ENCODE measurements at places on chromosomes 7 and 10. TPM values are rescaled to one million over a fixed set of nuclear protein-coding genes. Genes with fewer than 3 reads are reported as not detected.

DNA sequence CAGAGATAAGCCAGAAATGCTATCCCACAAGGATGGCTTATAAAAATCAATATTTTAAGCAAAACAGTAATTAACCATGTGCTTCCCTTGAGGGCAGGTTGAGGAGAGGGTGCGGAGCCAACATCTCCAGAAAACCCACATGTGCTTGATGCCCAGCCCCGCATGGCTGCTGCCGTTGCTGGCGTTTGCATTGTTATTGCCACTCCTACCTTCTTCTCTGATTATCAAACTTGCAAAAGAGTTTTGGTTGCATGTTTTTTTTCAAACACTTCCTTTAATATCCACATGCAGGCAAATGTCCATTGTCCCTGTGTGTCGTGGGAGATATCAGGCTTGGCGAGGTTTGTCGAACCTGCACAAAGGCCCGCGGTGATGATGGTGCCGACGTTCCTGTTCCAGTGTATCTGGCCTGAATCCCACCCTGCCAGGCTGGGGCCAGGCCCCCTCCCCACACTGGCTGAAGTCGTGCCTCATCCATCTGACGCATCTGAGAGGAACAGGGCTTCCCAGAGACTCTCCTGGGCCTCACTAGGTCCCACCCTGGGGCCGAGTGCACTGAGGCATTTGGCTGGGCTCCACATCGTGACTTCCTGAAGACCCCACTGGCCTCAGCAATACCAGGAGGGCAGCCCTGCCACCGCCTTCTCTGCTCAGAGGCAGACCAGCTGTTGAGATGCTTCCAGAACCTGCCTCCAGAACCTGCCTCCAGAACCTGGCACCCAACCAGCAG lies 40.9 kb downstream of the TCERG1L start:
- H3K36me3 ChIP-seq = no peaks in the 10 kb centered on the region
- H3K4me3 ChIP-seq = no peak overlapping the region
- H3K27ac ChIP-seq = no peak overlapping the region
- DNase-seq = no peak
- H3K4me1 ChIP-seq = no peaks in the 10 kb centered on the region
- H3K27me3 ChIP-seq = no peaks in the 10 kb centered on the region

Gene VIPR2
- not detected for total RNA-seq

Gene TAS2R5
- not detected for total RNA-seq

DNA sequence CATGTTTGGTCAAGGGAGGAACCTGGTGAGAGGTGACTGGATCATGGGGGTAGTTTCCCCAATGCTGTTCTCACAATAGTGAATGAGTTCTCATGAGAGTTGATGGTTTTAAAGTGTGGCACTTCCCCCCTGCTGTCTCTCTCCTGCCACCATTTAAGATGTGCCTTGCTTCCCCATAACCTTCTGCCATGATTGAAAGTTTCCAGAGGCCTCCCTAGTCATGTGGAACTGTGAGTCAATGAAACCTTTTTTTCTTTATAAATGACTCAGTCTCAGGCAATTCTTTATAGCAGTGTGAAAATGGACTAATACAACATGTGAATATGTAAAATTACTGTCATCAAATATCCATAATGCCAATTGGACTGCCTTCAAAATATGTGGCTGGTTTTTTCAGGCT lies 165.5 kb upstream of the TARP start:
- no peaks in the 10 kb centered on the region for H3K27me3 ChIP-seq
- H3K36me3 ChIP-seq = no peaks in the 10 kb centered on the region
- DNase-seq = peak; percentile 31
- no peak overlapping the region for H3K27ac ChIP-seq
- no peak overlapping the region for H3K4me3 ChIP-seq

DNA sequence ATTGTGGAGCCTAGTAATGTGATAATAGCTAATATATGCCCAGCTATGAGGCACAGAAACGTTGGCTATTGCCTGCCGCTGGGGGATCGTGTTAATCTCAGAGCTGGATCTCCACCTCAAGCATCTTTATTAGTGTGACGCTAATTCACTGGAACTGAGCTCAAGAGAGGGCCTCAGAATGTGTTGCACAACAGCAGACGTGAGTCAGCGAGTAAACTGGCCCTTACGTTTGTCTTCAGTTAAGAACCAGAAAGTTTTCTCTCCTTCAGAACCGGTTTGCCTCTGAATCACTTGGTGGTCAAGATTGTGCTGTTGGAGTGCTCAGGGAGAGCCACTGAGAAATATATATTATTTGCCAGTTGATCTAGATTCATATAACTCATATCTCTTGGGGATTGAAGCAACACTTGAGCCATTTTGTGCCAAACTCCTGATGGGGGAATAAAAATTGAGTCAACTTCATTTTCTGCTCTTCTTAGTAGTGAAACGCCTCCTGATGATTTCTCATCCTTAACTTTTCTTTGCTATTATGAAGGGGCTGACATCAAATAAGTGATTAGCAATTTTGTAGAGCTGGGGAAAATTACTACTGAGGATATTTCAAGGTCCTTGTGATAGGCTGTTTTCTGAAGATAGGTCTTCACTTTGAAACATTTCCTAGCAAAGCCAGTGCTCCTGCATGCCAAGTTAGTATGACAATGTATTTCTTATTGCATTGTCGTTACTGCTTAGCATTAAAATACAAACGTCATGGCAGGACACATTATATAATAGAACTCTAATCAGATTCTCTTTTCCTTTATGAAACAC lies 22.3 kb downstream of the BZW2 start:
- H3K27me3 ChIP-seq = no peaks in the 10 kb centered on the region
- peak overlapping the region; percentile 98 for H3K27ac ChIP-seq
- peaks cover 39% of the 10 kb centered on the region for H3K4me1 ChIP-seq
- peak overlapping the region; percentile 47 for H3K4me3 ChIP-seq
- no peaks in the 10 kb centered on the region for H3K36me3 ChIP-seq
- DNase-seq = peak; percentile 99

GRCh38 chr7:32020551-32021159 lies 49.6 kb downstream of the PDE1C start:
- no peak overlapping the region for H3K4me3 ChIP-seq
- H3K27ac ChIP-seq = no peak overlapping the region
- H3K4me1 ChIP-seq = no peaks in the 10 kb centered on the region

Gene RET
- not detected for total RNA-seq

Gene GPR15LG
- total RNA-seq = not detected

DNA sequence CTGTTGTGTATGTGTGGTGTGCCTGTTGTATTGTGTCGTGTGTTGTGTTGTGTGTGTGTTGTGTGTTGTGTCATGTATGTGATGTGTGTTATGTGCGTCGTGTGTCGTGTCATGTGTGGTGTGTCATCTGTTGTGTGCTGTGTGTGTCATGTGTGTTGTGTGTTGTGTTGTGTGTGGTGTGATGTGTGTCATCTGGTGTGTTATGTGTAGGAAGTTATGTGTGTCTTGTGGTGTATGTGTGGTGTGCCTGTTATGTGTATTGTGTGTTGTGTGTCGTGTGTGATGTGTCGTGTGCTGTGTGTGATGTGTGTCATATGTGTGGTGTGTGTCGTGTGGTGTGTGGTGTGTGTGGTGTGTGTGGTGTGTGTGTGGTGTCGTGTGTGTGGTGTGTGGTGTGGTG lies 145.2 kb downstream of the DNAJB6 start:
- DNase-seq = no peak
- H3K27me3 ChIP-seq = no peaks in the 10 kb centered on the region
- H3K4me1 ChIP-seq = no peaks in the 10 kb centered on the region
- H3K36me3 ChIP-seq = no peaks in the 10 kb centered on the region

DNA sequence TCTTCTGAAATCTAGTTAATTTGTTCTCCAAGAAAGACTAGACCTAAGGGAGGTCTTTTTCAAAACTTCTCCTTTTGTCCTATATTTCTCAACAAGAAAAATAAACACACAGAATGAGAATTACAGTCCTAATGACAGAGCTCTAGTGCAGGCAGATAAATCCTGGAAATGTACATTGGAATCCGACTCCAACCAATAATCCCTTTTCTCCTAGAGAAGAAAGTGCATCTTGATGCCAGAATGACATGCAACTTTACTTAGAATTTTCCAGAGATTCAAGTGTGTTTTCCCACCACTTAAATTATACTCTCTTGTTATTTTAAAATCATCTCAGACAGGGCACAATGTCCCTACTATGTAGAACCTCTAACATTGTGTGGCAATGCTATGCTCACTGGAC lies 68.2 kb downstream of the MET start:
- H3K4me1 ChIP-seq = peaks cover 6% of the 10 kb centered on the region
- H3K27me3 ChIP-seq = no peaks in the 10 kb centered on the region
- no peak for DNase-seq
- 0 out of 2 replicates have a peak, but pooled peaks cover 20% of the 10 kb centered on the region for H3K36me3 ChIP-seq

Gene PYROXD2
- 14.0 TPM for total RNA-seq
